ENCODE measurements at places on chromosomes 13 and 19.

- DNase-seq: no peak
Measured at GRCh38 chr13:114096031-114096485, 36.4 kb downstream of the RASA3 start.

- no peak for DNase-seq
Measured at GRCh38 chr19:35856546-35857149, at the start of gene KIRREL2. Gene KIRREL2 (plus strand): TSS chr19:35856911. CDS start chr19:35857120, 209 bp downstream.

DNA sequence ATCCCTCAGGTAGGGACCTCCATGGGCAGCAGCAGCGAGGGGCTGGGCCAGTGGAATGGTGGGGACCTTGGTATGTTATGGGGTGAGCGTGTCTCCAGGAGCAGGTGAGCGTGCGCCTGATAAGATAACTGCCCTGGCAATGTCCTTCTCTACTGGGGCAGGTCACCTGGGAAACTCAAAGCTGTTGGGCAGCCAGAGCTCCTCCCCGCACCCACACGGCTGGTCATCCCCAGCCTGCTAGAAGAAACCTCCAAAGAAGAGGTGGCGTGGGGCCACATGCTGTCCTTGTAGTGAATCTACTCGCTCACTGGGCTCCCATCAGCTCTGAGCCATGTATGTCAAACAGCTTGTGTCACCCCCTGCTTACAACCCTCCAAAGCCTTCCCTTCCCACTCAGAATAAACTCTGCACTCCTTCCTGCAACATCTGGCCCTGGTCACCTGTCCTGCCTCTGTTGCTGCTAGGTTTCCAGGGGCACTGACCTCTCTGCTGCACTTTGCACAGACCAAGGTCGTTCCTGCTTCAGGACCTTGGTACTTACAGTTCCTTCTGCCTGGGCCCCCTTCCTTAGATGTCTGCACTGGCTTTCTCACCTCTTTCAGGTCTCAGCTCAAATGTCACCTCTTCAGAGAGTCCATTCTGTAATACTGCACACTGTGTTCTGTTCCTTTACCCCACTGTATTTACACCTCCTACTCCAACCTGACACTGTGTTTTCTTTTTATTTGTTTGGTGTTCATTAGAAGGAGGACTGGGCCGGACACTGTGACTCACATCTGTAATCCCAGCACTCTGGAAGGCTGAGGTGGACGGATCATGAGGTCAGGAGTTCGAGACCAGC lies 1.8 kb upstream of the ATP4A start:
- no peak for DNase-seq

- DNase-seq: no peak
Measured at GRCh38 chr13:93853912-93854311, 625.6 kb downstream of the DCT start.

DNA sequence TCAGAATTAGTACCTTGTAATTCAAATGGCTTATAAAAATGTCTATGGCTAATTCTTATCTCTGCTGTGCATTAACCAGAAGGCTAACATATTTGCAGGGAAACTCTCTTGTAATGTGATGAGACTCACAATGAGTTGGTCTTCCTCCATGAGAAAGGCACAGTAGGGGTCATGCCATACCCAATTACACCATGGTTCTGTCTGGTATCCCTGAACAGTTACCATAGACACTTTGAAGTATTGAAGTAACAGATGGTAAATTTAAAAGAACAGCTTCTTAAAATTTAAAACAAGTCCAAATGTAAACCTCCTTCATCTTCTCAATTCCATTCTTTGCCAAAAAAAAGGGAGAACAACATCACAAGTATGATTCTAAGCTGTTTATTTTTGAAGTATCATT lies 22.6 kb upstream of the SLAIN1 start:
- no peak for DNase-seq

DNA sequence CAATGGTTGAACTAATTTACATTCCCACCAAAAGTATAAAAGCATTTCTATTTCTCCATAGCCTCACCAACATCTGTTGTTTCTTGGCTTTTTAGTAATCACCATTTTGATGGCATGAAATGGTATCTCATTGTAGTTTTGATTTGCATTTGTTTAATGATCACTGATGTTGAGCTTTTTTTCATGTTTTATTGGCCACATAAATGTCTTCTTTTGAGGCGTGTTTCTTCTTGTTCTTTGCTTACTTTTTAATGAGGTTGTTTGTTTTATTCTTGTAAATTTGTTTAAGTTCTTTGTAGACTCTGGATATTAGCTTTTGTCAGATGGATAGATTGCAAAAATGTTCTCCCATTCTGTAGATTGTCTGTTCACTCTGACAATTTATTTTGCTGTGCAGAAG lies 28.2 kb downstream of the ZNF714 start:
- no peak for DNase-seq

GRCh38 chr19:14519860-14520407 lies 1.7 kb upstream of the DNAJB1 start:
- DNase-seq: no peak

- DNase-seq: no peak
Measured at GRCh38 chr13:50106559-50106958, 91.3 kb downstream of the KCNRG start.

GRCh38 chr19:44517146-44517545 lies 12.3 kb downstream of the CEACAM20 start:
- DNase-seq: no peak

DNA sequence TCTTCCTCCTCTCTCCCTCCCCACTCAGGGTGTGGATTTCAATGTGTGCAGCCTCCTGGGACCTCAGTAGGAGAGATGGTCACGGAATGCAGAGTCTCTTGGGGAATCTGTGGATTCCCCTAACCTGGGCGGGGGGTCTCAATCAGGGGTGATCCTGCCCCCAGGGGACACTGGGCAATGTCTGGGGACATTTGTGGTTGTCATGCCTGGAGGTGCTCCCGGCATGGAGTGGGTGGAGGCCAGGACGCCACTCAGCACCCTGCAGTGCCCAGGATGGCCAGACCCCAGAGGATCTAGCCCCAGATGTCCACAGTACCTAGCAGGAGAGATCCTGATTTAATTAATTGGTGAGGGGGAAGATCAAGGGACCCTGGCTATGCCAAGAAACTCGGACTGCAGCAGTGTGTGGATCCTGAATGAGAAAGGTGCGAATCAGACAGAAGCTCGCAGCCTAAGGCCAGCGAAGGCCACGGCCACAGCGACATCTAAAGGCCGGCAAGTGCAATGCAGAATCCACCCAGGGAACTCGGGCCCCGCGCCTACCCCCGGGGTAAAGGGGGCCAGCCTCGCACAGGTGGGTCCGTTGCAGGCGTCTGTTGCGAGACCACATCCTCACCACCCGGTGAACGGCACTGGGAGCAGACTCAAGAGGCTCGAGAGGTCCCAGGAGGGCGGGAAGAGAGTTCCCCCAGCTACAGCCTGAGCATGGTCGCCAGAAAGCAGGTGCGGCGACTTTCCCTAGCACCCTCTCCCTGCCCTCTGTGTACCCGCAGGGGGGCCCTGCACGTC lies 88.8 kb downstream of the GNG7 start:
- no peak for DNase-seq

- DNase-seq: no peak
Measured at GRCh38 chr19:1322198-1322981, 36.7 kb downstream of the EFNA2 start.

- DNase-seq: no peak
Measured at GRCh38 chr19:3176715-3177501, 1.7 kb upstream of the S1PR4 start.

DNA sequence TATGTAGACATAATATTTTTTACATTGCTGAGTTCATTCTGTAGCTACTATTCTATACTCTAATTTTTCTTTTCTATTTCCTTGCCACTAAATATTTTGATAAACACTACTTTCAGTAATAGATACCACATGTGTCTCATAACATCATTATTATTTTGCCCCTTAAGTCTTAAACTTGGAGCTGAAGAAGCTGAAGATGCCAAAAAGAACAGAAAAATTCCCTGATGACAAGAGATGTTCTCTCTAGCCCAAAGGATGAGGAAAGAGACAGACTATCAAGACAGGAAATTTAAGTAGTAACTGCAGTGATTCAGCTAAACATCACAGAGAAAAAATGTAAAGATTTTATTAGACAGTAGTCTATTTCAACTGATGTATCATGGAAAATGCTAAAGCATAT lies 322.0 kb upstream of the KLHL1 start:
- no peak for DNase-seq

GRCh38 chr13:41827507-41828213 lies 133.2 kb downstream of the VWA8 start:
- no peak for DNase-seq

DNA sequence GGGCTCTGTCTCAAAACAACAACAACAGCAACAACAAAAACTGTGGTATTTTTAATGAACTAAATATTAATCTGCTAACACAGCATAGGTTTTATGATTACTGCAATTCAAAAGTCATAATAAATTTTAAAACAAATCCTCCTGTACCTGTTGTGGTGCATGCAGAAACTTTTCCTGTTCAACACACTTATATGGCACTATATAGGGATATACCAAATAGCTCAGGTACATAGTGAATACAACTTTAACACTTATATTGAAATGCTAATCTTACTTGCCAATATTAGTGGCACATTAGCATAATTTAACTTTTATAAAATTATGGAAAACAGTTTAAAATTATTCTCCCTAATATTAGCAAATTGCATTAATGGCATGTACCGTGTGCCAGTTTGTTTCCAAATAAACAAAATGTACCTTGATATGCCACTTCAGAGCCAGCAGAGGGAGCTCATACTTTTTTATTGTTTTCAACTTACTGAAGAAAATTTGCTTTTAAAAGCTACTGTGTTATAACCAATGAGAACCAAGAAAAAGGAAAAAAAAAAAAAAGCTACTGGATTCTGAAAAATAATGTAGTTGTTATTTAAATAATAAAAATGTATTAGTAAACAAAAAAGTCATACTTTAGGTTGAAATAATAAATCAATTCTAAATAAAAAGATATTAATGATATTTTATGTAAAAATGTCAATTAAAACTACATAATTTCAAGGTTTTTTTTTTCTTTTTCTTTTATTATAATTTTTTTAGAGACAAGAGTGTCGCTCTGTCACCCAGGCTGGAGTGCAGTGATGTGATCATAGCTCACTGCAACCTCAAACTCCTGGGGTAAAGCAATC lies 18.0 kb upstream of the RBM26 start:
- peak; percentile 12 for DNase-seq

DNA sequence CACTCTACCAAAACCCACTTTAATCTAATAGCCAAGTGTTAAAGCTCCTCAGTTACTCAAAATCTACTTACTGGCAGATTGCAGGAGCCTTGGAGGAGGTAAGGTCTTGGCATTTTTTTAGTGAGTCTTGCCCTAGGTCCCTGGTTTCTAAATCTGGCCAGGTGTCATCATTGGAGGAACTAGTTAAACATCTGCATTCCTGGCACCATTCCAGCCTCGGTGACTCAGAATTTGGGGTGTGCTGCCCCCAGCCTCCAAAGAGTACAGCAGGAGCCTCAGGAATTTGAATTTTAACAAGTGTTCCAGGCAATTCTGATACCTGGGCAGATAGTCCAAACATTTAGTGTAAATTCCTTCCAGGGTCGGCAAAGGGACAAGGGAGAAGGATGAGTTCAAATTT lies 37.4 kb downstream of the KLF5 start:
- no peak for DNase-seq

DNA sequence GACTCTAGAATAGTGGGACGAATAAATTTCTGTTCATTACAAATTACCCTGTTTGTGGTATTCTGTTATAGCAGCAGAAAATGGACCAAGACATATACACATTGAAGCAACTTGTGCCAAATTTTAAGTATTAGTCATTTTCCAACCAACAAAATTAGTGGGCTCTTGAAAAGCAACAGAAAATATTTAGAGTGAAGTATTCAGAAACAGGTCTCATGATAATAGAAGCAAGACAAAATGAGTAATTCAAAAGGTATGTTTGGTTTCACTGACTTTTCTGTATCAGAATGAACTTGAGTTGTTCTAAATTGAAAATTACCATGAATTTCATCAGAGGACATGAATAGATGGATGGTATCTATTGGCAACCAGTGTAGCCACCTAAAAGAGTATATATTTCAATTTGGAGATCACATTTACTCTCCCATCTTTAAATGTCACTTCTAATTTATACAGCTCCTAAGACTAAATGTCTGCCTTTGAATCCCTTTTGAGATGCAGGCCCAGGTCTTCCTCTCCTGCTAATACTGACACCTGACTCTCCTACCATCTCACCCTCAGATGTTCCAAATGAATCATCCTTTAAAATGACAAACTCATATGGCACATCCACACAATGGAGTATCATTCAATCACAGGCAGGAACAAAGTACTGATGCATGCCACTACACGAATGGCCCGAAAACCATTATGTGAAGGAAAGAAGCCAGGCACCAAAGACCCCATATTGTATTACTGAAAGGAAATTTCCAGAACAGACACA lies 40.7 kb upstream of the DOCK9 start:
- no peak for DNase-seq

DNA sequence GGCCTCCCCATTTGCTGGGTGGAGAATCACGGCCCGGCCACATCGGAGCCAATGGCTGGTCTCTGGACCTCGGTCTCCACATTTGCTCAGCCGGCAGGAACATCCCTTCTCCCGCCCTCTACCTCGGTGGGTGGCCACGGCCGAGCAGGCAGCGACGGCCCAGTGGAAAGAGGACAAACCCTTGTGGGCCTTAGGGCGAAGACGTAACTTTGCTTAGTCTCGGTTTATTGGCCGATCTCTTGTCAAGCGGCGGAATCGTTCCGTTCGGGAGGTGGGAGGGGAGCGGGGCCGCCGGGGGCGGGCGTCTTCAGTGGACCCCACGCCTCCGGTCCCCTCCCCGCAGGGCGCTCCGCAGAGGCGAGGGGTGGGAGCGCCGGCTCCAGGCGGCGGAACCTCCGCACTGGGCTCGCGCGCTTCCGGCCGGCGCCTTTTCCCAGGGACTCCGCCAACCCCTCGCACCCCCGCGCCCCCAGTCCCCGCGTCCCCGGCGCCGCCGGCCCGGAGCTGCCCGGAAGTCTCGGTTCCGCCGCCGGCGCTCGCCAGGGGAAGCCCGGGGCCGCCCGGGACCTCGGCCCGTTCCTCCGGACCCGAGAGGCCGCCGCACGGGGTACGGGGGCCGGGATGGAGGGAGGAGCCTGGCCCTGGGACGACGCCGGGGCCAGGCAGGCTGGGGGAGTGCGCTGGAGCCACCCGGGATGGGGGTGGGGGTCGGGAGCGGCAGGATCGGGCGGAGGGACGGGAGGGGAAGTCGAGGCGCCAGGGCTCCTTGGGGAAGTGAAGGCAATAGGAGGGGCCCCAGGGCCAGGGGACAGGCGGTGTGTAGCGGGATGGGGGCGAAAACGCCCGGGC lies at the start of gene ZNF580:
Gene ZNF580 (plus strand): TSS at position 426 of the 849 bp plus-strand sequence. CDS start 1,507 bp downstream, outside the sequence.
- no peak for DNase-seq

DNA sequence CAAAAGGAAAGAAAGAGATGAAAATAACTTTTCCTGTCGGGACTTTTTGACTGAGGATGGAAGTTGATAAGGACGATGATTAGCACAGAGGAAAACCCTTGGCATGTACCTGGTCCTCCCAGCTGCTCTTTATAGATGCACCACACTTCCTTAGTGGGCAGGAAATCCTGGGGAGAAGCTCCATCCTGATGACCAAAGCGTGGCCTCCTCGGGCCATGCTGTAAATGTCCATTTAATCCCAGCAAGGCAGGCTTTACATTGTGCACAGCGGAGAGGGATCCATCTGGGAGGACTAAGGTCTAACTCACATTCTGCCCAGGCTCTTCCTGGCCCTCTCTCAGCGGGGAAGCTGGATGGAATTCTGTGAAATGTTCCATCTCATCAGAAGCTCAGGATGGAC lies 113.5 kb downstream of the COL4A2 start:
- no peak for DNase-seq

Measured in NCI-H187 treated with DMSO at 0.1 percent for 48 hours (cell line).